ENCODE measurements at places on chromosomes 12 and 14.

DNA sequence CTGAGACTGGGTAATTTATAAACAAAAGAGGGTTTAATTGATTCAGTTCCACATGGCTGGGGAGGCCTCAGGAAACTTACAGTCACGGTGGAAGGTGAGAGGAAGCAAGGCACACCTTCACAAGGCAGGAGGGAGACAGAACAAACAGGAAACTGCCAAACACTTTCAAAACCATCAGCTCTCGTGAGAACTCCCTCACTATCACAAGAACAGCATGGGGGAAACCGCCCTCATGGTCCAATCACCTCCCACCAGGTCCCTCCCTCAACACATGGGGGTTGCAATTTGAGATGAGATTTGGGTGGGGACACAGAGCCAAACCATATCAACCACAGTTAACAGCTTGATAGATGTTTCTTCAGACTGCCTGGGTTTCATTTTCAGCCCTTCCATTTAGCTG lies 6.2 kb upstream of the GNPNAT1 start:
- DNase-seq, result no peak

- no peak for DNase-seq
These were observed 21.2 kb upstream of the ELK3 start for GRCh38 chr12:96172981-96173380.

DNA sequence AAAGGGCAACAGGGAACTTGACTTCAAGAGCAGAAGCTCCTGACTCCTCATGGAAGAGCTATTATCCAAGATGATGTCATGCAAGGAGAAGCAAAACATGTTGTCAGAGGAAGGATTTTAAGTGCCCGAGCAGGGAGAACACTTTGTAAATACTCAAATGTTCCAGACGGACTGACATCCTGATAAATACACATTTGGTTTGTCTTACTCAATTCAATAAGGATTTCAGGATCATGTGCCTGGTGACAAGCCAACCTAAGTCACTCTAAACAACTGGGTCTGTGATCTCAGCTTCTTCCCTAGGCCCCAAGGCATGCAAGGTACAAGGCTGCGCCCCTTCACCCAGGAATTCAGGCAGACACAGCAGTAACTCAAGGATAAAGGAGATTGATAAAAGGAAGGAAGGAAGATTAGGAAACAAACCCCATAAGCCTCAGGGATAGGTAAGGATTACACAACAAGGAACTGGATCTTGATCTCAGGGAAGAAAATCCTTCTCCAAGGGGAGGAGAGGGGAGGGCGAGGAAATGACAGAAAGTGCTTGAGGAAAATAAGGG lies 26.8 kb upstream of the CEBPE start:
- DNase-seq, result no peak

GRCh38 chr12:130462558-130463274 lies 125.0 kb downstream of the PIWIL1 start:
- no peak for DNase-seq

DNA sequence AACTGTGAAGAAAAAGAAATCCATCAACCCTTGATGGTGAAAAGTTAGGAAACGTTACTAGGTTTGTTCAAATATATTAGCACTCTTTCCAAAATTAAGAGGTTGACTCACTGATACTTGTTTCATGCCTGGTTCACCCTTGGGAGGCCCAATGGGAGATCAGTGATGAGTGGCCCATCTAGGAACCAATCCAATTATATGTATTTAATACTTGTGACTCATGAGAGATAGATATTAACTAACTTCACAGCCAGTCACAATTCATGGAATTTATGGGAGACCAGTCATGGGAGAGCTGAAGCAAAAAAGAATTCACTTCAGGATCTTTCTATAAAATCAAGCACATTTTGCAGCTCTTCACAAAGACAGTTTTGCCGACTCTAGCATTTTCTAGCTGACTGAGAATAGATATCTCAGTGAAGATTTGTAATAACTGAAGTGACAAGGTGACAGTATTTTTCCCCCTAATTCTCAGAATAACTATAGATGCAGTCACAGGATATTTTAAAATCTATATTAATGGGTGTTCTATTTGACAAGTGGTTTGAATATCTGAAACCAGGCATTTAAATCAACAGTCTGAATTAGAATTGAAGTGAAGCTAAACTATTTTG lies 230.2 kb downstream of the EPS8 start:
- no peak for DNase-seq

DNA sequence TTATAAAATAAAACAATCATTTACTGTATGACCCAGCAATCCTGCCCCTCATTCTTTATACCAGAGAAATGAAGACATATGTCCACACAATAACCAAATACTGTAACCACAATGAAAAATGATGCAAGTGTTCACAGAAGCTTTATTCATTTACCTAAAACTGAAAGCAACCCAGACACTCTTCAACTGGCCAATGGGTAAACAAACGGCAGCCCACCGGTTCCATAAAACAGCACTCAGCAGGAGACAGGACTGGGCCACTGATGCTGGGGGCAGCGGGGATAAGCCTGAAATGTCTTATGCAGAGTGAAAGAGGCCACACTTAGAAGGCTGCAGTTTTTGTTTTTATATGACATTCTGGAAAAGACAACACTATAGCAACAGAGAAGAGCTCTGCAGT lies 15.1 kb downstream of the DDX51 start:
- DNase-seq, result no peak

DNA sequence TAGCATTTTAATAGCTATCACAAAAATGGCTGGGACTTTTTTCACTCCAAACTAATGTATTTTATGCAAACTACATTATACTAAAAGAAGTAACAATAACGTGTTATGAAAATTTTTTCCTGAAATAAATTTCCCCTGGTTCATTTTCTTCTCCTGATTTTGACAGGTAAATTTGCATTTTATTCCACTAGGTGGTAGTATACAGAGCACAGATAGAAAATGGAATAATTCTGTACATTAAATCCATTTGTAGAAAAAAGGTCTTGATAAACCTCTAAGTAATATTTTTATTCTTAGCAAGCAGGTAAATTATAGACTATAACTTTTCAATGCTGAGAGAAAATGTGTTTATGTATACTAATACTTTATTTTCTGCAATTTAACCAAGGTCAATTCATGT lies 96.5 kb downstream of the BCAT1 start:
- no peak for DNase-seq

DNA sequence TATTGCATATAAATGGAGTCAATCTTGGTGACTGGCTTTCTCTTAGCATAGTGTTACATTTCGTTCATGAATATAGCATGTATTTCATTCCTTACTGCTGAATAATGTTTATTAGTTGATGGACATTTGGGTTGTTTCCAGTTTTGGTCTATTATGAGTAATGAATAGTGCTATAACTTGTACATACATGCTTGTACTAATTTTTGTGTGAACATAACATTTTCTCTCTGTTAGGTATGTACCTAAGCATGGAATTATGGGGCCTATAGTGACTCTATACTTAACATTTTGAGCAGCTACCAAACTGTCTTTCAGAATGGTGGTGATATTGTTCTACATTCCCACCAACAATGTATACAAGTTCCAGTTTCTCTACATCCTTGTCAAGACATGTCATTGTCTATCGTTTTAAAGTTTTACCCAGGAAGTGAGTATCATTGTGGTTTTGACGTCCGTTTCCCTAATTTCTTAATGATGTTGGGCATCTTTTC lies 23.1 kb downstream of the ATP2A2 start:
- DNase-seq, result no peak

GRCh38 chr12:25113651-25114050 lies 81.3 kb downstream of the DNAI7 start:
- DNase-seq, result no peak

DNA sequence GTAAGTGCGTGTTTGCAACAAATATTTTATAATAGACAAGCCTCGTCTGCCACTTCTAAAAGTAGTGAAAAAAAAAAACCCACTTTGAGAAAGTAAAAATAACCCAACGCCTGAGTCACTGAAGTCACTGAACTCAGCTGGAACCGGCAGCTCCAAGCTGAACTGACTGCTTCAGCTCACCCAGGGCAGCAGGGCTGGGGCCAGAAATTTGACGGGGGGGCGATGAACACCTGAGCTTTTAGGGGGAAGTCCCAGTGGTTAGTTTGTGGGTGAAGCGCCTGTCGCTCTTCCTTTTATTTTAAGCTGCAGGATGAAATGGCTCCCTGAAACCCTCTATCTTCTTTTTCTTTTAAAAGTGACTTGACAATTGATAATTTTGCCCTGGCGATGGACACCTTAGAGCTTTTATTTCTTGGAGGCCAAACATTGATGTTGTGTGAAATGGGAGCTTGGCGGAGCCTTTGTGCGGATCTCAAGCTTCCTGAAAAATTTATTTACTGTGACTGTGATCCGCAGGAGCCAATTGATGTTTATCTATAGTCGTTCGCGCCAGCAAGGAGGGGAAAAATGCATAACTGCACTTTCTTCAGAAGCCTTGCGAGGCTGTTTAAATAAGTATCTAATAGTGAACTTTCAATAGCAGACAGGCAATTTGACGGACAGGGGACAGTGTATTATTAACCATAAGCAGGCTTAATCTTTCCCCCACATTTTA lies 173.2 kb upstream of the MYL2 start:
- peak; percentile 35 for DNase-seq

DNA sequence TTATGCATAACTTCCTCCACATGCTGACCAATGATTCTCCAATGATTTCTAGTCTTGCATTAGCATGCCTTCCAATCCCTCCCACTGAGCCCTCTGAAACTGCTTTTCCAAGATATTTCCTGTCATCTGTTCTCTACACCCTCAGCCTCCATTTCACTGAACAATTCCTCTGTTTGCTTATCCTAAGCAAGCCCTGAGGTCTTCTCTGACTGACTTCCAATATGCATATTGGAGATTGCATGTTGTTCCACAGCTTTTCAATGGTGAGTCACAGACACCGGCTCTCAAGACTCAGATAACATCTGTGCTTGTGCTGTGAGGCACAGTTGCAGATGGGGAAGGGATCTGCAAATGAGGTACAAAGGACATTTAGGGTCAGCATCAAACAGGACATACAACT lies 141.0 kb downstream of the SLC16A7 start:
- no peak for DNase-seq

DNA sequence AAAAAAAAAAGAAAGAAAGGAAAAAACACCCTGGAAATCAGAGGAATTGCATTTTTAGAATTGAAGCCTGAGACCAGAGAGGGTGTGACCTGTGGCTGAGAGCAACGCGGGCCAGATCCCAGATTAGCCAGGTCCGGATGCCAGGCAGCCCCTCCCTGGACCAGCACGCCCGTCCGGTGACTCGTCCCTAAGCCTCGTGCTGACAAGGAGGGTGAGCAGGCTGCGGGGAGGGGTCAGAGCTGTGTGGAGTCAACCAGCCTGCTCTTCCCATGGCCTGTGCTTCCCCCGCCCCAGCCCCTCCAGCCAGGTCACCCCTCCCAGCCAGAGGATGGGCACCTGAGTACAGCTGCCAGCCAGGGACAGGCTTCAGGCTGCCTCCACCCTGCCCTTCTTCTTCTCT lies 4.2 kb upstream of the KLC1 start:
- DNase-seq, result no peak

- no peak for DNase-seq
These were observed 182.9 kb downstream of the KIF26A start for GRCh38 chr14:104321088-104321801.

DNA sequence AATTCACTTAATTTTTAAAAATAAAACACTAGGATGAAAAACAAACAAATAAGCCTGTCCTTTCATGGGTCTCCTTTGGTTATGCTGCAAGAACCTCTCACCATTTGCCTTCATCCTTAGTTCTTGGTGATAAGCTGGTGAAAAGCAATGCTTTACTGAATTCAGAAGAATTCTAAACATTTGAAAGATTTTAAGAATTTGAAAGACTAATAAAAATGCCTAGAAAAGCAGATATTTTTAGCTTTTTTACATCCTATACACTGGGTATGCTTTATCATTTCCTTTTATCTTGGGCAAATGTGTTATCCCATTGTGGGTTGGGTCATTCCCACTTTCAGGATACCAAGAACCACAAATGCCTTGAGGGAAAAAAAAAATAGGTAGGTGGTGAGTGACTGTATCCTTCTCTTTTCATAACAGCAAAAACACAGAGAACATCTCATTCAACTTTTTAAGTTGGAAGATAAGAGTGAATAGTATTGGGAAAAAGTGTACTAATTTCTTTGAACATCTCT lies 197.1 kb upstream of the ABCD2 start:
- no peak for DNase-seq

DNA sequence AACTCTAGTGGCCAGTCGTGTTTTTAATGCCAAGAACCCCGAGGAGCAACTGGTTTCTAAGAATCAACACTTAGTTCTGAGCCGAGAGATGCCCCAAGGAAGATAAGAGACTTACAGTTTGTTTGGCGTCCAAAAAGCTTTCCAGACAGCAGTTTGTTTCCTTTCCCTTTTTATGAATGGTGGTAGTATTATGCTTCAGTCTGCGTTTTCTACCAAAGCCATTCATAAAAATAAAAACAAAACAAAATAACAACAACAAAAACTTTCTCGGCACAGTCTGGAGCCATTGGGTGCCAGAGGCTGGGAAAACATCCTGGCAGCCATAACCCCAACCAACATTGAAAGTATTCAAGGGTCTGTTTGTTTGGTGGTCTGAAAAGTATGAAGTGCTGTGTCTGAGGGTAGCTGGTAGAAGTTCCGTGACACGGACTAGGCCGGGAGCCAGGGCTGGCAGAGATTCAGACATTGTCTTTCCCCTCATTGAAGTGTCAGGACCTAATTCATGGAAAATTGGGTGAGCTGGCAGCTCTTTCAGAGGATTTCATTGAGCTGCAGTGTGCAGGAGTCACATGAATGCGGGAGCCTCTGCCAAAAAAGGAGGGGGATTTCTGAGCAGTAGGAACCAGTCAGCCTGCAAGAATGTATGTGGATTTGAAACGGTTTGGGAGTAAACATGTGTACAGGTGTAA lies 124.2 kb downstream of the HMGA2 start:
- no peak for DNase-seq

DNA sequence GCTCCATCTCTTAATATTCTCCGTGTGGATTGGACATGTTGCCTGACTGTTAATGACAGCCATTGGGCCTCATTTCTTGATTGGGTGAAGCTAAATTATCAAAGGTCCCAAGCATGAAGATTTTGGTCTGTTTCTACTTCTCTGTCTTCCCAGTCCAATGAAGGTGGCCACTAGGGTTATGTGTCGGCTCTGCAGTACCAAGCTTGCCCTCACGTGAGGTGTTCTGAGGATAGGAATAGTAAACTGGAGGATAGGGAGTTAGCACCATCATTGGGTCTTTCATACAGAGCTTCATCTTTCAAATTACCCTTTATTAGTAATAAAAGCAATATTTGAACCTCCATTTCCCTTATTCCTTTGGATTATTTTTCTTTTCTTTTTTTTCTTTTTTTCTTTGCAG lies 21.9 kb upstream of the BICD1 start:
- DNase-seq, result no peak

- DNase-seq, result no peak
These were observed 187.8 kb upstream of the KRR1 start for GRCh38 chr12:75699251-75699650.
